ENCODE measurements at places on chromosomes 7 and 10.
A peak's percentile ranks its signal among the peaks of the same experiment; 100 is the strongest.

GRCh38 chr10:76024460-76025123, 593.2 kb downstream of the LRMDA start:
- no peak for DNase-seq

- no peak for DNase-seq
Measured at GRCh38 chr10:131035779-131036178, 275.7 kb downstream of the TCERG1L start.

DNA sequence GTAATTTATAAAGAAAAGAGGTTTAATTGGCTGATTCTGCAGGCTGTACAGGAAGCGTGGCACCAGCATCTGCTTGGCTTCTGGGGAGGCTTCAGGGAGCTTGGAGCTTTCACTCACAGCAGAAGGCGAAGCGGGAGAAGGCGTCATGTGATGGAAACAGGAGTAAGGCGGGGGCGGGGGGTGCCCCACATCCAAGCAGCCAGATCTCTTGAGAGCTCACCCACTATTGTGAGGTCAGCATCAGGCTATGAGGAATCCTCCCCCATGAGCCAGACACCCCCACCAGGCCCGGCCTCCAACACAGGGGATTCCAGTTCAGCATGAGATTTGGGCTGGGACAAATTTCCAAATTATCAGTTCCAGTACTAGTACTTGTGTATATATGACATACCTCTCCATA, 46.2 kb downstream of the WDR37 start:
- DNase-seq = no peak

- DNase-seq = no peak
Measured at GRCh38 chr10:81708929-81709328, 166.1 kb upstream of the NRG3 start.

GRCh38 chr10:93503075-93503474, 6.7 kb downstream of the CEP55 start:
- no peak for DNase-seq

DNA sequence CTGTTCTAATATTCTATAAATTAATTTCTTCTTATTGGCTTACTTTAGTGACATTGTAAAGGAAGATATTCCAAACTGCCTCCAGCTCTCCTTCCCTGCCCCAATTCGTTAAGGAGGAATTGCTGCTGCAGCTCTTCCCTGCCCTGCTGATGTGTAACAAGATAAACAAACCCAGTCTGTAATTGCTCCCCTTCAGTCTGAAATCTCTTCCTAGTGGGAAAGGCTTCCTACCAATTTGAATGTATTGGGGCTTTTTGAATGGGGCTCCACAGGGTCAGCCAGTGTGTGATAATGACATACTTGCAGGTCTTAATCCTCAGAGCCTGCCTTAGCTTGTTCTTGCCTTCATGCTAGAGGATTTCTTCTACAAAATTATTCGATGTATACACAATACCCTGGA, 849.9 kb upstream of the GHITM start:
- DNase-seq = no peak

DNA sequence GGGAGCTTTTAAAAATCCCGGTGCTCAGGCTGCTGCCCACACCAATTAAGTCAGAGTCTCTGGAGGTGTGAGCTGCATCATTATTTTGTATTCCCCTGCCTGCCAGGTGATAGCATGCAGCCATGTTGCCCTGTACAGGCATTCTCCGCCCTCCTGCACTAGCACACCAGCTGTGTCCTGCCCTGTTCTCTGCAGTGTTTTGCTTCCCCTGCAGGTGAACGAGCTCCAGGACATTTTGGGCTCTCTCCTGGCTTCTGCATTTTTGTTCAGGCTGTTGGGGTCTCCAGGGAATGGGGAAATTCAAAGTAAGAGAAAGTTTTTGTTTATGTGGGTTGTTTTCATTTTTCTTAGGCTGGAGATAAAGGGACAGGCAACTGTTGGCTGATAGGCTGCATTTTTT, 271.0 kb upstream of the COBL start:
- no peak for DNase-seq

- DNase-seq = peak; percentile 48
Measured at GRCh38 chr7:82444220-82444909, 788 bp upstream of the CACNA2D1 start.

- no peak for DNase-seq
Measured at GRCh38 chr7:104933521-104933988, 80.5 kb upstream of the KMT2E start.

Data from natural killer cell treated with Interleukin-12 subunit alpha and Interleukin-12 subunit beta and Interleukin-15 and Interleukin-18, amount 100 ng/mL, for 72 hours (primary cell).